AG04449 (cell line): ENCODE measurements at places on chromosomes 7 and 10.

DNA sequence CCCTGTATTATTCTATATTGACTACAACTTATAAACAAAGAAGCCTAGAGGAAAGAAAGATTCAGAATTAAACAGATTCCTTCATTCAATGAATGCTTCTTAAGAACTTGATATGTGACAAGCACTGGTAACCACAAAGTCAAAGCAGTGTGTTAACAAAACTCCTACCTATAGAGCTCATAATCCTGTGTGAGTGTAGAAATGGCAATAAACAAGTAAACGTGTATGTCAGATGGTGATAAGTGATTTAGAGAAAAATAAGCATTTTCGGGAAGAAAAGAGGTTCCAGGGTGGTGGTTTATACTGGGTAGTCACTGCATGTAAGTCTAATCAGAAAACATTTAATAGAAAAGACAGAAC, 141.3 kb downstream of the JMJD1C start:
- DNase-seq, result no peak

DNA sequence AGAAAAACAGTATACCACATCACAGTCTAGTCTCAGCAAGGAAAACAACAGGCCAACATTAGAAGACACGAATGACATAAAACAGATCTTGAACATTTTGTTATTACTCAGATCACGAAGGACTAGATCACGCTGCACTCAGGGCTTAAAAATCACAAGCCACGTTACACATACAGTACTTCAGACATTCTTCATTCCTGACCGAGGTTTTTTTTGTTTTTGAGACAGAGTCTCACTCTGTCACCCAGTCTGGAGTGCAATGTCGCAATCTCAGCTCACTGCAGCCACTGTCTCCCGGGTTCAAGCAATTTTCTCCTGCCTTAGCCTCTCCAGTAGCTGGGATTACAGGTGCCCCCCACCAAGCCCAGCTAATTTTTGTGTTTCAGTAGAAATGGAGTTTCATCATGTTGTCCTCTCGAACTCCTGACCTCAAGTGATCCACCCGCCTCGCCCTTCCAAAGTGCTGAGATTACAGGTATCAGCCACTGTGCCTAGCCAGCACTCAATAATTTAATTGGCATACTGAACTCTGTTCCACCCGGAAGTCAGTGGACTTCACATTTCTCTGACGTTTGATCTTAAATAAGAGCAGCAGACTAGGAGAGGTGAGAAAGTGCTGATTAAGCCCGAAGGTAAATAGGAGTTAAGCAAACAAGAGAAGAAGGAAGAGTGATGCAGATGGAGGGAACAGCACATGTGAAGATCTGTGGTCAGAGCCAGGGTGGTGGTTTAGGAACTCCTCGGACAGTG, 3.5 kb downstream of the AIMP2 start:
- no peak for DNase-seq

DNA sequence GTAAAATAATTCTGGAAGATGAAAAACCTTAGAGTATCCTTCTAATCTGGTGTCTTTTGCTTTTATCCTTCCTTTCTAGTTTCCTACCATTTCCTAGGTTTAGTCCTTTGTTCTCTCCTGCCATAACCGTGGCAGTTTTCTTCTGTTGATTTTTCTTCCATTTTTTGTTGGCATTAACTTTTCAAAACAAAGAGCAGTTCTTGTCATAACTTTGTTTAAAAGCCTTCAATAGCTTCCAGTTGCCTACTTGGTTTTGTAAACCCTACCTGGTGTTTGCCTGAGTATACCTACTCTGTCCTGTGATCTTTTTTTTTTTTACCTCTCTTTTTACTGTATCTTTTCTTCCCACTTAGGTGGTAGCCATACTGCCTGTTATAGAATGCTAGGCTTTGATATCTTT, 125.6 kb downstream of the LYZL1 start:
- no peak for DNase-seq

DNA sequence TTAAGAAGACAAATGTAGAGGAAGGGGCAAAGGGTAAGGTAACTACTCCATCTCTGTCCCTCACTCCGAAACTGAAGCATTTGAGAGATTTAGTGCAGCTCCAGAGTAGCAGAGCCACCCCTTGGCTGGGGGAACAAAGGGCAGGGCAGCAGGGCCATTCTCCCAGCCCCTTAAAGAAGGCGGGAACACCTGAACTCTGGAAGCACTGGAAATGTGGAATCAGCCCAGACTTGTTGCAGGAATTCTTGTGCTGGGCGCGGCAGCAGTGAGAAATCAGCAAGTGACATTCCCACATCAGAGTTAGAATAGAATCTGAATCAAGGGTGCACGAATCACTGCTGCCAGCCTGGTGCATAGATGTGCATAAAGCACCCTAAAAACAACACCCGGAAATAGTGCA, 34.4 kb upstream of the GRM8 start:
- DNase-seq, result no peak

DNA sequence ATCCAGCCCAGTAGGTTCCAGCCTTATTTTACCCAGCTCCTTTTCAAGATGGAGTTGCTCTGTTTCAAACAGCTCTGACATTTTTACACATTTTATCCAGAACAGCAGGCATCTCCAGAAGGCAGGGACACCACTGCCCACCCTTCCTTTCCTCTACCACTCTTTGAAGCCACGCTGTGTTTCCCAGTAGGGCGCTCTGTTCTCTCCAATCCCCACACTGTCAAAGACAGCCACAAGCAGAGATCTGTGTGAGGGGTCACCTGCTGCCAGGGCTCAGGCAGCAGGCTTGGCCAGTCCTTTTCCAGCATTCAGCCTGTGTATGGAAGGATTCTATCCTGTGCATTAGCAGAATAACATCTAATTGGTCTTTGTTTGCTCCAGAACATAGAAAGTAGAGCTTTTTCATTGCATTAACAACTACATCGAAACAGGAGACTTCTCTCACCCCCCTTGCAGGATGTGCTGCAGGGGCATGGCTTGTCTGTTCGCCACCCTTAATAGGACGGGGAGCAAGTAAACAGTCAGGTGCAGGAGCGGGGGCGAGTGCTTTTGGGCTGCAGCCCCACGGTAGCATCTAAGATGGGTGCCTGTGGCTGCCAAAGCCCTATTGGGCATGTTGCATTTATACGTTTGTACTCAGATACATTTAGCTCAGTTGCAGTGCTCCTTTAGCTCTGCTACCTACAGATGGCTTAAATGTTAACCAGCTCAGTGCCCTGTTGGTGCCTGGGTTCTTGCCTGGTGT, 326.1 kb downstream of the GALNT17 start:
- no peak for DNase-seq

DNA sequence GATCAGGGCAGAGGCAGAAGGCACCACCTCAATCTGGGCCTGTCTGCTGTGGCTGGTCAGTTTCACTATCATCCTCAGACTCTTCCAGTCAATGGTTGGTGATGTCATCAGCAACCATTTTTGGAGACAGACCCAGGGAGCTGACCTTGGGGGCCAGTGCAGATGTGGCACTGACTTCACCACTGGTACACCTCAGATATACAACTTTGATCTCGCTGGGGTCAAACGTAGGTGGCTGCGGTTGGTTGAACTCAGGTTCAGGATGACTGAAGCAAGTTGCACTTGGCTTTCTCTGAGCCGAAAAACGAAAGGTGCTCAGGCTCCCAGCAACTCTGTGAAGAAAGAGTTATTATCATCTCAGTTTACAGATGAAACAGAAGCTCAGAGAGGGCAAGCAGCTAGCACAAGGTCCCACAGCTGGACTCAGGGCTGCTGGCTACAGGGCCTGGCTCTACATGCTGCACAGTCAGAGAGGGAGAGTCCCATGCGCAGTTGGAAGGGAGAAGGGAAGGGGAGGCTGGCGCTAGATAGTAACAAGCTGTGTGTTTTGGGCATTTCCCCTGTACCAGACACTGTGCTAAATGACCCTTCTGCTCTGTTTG, 27.2 kb downstream of the ANKRD16 start:
- no peak for DNase-seq

- peak; percentile 34 for DNase-seq
Observed at GRCh38 chr7:80412842-80413241, 99.0 kb downstream of the GNAT3 start.

GRCh38 chr10:112564337-112564736, 117.3 kb downstream of the VTI1A start:
- DNase-seq, result no peak

GRCh38 chr7:69277366-69277765, 320.9 kb upstream of the AUTS2 start:
- no peak for DNase-seq

- no peak for DNase-seq
Observed at GRCh38 chr7:20542594-20542993, 72.9 kb upstream of the ABCB5 start.

- DNase-seq, result no peak
Observed at GRCh38 chr7:113404245-113404644, 285.9 kb upstream of the SMIM30 start.

DNA sequence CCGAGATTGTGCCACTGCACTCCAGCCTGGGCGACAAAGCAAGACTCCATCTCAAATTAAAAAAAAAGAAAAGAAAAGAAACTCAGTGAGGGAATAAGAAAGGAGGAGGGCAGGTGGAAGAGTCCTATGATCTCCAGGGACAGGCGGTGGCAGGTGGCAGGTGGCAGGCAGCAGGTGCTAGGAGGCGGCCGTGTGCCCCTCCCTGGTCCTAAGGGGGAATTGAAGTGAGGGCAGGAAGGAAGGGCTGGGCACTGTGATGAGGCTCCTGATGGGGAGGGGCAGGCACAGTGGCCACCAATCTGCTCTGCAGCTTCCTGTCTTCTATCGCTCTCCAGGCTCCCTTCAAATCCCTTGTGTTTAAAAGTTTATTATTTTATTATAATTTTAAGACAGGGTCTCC, 41.2 kb upstream of the UBE3C start:
- DNase-seq, result no peak

DNA sequence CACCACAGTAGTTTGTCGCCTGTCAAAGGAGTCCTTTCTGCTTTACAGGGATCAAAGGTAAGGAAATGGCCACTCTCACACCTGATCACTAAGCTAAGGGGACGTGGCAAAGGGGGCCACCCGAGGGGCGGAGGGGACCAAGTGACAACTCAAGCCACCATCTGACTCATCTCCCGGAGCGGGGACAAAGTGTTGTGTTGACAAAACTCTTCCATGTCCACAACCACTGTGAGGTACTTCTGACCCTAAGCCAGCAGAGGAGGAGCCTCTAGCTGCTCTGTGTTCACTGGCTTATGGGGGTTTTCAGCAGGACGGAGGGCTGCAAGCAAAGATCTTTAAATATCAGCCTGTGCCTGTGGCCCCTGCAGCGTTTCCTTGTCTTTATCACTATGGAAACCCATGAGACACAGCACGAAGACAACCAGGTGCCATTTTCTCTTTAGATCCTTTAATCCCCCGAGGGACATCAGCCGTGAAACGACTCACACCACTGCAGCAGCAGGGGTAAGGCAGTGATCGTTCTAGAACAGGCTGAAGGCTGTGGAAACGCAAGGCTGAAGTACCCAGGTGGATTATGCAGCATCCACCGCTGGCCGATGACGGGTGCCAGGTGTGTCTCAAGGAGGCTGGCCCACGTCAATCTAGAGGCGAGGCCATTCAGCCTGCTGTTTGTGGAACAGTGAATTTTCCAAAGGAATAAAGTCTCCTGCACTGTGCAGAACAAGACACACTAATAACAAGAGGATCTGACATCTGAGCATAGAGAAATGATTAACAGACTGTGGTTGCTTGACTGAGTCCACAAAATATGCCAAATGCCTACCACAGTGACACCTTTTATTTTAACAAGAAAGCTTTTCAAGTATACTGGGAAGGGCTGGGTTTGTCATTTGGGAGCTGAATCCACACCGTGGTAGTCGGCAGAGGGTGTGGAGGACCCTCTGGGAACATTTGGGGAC, 26.6 kb upstream of the DDC start:
- DNase-seq, result no peak

DNA sequence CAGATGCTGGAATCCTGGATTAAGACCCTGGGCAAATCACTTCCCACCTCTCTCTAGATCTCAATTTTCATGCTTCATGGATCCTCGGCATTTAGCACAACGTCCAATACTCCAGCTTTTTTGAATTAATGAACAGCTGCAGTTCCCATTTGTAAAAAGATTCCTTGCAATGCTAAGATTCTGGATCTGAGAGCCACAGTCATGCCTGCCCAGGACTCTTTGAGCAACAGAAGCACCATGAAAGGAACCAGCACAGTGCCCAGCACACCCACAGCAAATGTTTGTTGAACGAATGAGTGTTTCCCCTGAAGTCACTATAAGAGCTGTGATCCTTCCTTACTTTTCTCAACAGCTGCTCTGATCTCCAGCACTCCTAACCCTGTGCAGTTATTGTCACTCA, 20.8 kb upstream of the DDIT4 start:
- DNase-seq, result no peak

- DNase-seq, result no peak
Observed at GRCh38 chr7:36272567-36273269, 116.9 kb upstream of the ANLN start.

- no peak for DNase-seq
Observed at GRCh38 chr10:110378533-110379108, 73.9 kb upstream of the SMNDC1 start.

GRCh38 chr7:141490474-141490873, 60.7 kb upstream of the AGK start:
- no peak for DNase-seq

DNA sequence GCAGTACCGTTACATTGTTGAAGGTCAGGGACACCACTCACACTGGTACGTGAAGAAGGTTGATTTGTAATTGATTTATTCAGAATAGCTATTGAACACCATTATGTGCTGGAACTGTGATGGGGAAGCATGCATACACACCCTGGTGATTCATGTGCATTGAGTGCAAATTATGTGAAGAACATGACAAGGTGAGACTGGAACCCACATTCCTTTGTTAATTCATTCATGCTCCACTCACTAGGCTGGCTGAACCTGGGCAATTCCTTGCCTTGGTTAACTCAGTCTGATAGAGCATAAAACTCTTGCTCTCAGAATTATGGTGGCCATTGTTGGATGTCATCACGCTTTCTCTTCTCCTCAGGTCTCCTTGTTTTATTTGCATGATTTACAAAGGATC, 67.3 kb upstream of the TPK1 start:
- DNase-seq, result no peak

DNA sequence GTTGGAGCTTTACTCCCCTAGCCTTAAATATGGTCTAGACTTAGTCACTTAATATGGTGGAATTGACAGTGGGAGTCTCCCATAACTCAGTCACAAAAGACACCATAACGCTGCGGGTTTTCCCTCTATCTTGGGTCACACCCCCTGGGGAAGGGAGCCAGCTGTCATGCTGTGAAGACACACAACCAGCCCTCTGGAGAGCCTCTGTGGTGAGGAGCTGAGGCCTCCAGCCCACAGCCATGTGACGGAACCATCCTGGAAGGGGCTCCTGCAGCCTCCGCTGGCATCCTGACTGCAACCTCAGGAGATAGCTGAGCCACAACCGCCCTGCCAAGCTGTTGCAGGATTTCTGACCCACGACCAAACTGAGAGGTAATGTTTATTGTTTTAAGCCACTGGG, 37.9 kb downstream of the PAXIP1 start:
- DNase-seq, result no peak
